ENCODE measurements at places on chromosomes 7 and 10.

GRCh38 chr10:87585565-87586514 is 73.8 kb upstream of the PAPSS2 start:
- H3K36me3 ChIP-seq: no peaks in the 10 kb centered on the region
- peaks cover 5% of the 10 kb centered on the region for H3K27me3 ChIP-seq
- no peak overlapping the region for H3K27ac ChIP-seq
- DNase-seq: no peak

DNA sequence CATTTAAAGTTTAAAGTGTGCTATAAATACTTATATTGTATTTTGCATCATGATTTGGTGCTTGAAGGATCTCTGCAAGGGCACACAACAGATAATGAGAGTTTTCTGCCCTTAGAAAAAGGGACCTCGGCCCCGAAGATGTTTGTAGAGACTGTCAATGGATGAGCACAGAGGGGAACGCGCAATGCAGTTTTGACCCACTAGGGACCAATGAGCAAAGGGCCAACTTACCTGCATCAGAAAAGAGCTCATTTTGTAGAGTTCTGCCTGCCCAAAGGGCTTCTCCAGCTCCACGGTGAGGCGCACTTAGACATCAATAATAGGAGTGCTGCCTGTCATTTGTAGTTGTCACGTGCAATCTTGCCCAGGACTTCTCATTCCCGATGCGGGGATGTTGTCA is 91.1 kb downstream of the BUB3 start:
- no peaks in the 10 kb centered on the region for H3K27me3 ChIP-seq
- H3K27ac ChIP-seq: no peak overlapping the region
- DNase-seq: no peak
- H3K4me3 ChIP-seq: no peak overlapping the region
- H3K4me1 ChIP-seq: peaks cover 32% of the 10 kb centered on the region

GRCh38 chr7:81064426-81064825 is 145.6 kb upstream of the SEMA3C start:
- H3K27ac ChIP-seq: no peak overlapping the region
- no peaks in the 10 kb centered on the region for H3K27me3 ChIP-seq
- H3K4me1 ChIP-seq: no peaks in the 10 kb centered on the region
- no peak overlapping the region for H3K4me3 ChIP-seq
- no peaks in the 10 kb centered on the region for H3K36me3 ChIP-seq

GRCh38 chr10:99709480-99710229 is 22.3 kb downstream of the COX15 start:
- H3K27me3 ChIP-seq: no peaks in the 10 kb centered on the region
- H3K36me3 ChIP-seq: peaks cover 21% of the 10 kb centered on the region
- H3K4me1 ChIP-seq: no peaks in the 10 kb centered on the region
- no peak overlapping the region for H3K4me3 ChIP-seq
- H3K27ac ChIP-seq: no peak overlapping the region

- no peak overlapping the region for H3K4me3 ChIP-seq
- DNase-seq: no peak
- no peak overlapping the region for H3K27ac ChIP-seq
- no peaks in the 10 kb centered on the region for H3K36me3 ChIP-seq
Observed at GRCh38 chr7:6221340-6222319, 50.8 kb downstream of the CYTH3 start.

Data from activated naive CD4-positive, alpha-beta T cell treated with anti-CD3 and anti-CD28 coated beads, Interleukin-2, amount 10 ng/mL, durations not matched to agents 7 days and 5 days (primary cell).